ENCODE measurements at places on chromosomes 16 and 17.

DNA sequence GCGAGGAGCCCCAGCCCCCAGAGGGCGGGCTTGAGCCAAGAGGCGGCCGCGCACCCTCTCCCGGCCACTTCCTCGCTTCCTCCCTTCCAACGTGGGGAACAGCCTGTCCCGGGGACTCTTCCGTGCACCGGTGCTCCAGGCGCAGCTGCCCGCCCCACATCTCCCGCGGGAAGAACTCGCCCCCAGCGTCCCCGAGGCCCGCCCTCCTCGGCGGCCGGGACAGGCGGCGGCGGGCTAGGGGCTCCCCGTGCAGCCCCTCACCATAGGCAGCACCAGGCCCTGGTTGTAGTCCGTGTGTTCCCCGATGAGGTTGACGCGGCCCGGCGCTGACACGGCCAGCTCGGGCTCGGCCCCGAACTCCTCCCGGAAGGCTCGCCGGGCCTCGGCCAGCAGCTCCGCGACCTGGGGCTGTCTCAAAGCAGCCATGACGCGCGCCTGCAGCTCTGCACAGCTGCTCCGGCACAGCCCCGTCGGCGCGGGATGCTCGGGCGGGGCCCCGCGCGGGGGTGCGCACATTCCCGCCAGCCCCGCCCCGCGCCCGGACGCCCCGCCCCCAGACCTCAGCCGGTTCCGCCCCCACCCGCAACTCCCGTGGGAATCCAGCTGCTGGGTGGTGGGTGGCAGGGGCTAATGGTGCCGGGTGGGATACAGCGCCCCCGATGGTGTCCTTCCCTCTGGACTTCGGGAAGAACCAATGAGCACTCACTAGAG, at the start of gene GALK1:
GALK1 (minus strand) TSS at position 482 of the 711 bp plus-strand sequence; CDS start at position 426, 56 bp downstream.
- peak; percentile 69 for DNase-seq

DNA sequence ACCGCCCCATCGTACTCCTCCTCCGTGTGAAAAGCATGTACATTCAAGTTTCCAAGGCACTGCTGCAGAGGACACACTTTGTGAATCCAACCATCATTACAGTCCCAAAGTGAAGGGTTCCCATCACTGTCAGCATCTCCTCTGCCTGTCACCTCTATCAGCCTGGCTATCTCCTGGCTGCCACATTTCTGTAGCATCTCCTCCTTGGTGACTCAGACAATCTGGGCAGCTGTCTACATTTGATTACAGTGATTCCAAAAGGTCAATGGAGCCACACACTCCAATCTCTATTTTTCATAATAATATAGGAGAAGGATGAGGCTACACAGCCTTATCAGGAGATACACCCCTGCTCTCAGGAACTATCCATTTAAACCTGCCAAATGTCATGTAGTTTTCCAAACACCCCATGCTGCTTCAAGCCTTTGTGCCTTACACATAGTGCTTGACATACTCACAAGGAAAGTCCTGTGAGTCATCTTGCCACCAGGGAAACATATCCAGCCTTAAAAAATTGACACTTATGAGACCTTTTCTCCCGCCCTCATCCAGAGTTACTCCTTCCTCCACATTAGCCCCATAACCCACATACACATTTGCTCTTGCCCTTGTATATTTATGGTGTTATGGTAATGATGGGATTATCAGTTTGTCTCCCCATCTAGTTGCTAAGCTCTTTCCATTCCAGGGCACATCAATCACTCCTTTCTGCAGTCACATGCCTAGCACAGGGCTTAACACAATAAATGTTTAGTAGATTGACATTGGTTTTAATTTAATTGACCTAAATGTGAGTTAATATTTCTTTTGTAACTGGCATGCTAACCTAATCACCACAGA, 250.1 kb upstream of the CDH5 start:
- DNase-seq, result no peak

- DNase-seq, result no peak
Observed at GRCh38 chr17:17353625-17354484, 50.7 kb downstream of the NT5M start.

DNA sequence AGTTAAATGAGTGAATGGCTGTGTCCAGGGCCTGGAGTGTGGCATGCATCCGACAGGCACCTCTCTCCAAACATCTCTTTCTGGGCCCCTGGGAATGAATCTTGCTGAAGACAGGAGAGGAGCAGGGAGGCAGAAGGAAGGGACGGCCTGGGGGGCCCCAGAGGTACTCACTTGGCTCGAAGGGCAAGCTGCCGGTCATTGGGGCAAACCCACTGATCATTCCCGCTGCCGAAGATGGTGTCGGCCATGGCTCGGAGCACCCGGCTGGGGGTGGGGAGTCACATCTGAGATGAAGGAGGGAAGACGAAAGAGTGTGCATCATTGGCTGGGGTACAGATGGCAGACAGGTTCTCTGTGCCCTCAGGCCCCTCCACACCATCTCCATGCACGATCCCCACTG, 25.3 kb downstream of the RPH3AL start:
- no peak for DNase-seq

GRCh38 chr17:28033972-28034714, 8.3 kb upstream of the NLK start:
- no peak for DNase-seq

DNA sequence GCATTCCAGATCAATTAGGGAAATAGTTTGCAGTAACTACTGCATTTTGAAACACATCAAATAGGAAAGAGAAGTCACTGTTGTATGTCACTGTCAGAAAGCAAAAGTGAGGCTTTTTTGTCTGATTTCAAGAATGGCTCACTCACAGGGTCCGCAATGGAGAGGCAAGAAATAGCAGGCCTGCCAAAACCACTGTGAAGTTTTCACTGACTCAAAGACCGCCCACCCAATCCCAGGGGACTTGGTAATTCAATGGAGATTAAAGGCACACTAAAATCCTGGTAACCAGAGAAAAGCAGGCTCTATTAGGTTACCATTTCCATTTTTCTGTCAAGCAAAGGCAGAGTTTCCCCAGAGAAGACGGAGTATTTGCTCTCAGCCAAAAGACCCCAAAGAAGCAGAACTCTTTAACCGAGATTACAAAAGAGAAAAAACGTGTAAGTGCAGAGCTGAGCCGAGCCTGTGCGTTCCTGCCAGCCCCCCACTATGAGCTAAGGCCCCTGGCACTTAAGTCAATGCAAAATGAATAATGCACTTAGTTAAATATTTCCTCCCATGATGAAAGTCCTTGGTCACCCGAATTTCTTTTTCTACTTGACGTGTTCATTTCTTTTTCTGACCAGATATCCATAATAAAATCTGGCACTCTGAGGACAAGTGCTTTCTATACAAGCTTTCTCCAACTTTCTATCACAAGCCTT, 57.0 kb downstream of the FOXL1 start:
- no peak for DNase-seq

- DNase-seq, result no peak
Observed at GRCh38 chr17:72299592-72299991, 178.8 kb downstream of the SOX9 start.

DNA sequence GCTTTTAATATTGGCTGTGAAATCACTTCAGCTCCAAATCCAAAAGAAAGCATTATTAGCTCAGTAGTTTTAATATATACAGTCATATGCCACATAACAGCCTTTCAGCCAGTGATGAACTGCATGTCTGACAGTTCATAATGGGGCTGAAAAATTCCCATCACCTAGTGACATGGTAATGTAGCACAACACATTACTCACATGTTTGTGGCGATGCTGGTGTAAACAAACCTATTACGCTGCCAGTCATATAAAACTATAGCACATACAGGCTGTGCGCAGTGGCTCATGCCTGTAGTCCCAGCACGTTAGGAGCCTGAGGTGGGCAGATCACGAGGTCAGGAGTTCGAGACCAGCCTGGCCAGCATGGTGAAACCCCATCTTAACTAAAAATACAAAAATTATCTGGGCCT, 92.2 kb downstream of the TUBD1 start:
- no peak for DNase-seq

GRCh38 chr16:75257886-75258806, 6.7 kb upstream of the BCAR1 start:
- DNase-seq, result no peak

- DNase-seq, result peak; percentile 56
Observed at GRCh38 chr17:68296217-68297191, 5.2 kb downstream of the ARSG start.

- DNase-seq, result peak; percentile 10
Observed at GRCh38 chr17:10737168-10737622, 7.4 kb upstream of the TMEM220 start.

DNA sequence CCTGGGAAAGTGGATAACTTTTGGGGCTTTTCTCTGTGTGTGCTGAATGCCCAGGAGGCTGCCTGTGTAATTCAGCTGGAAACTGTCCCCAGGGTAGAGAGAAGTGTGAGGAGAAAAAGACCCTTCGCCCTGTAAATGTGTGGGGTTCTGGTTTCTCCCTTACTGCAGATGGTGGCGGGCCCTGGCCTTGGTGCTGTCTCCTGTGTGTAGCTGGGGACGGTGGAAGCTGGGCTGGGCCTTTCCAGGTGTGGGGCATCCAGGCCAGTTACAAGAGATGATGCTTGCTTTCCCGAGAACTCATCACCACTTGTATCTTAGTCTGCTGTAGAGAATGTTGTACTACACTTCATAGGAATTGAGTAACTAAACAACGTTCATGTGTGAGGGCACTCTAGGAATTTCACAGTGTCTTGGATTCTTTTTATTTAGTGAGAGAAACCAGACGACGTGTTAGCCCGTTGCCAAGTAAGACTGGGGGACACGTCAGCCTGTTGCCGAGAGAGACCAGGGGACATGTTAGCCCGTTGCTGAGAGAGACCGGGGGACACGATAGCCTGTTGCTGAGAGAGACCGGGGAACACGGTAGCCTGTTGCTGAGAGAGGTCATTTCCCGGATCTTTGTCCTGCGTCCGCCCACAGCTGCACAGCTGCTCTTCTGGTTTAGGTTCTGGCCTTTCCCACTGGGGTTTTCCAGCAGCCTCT, 43.1 kb downstream of the TBCD start:
- no peak for DNase-seq

- no peak for DNase-seq
Observed at GRCh38 chr16:67464565-67464964, 16.4 kb downstream of the ATP6V0D1 start.

DNA sequence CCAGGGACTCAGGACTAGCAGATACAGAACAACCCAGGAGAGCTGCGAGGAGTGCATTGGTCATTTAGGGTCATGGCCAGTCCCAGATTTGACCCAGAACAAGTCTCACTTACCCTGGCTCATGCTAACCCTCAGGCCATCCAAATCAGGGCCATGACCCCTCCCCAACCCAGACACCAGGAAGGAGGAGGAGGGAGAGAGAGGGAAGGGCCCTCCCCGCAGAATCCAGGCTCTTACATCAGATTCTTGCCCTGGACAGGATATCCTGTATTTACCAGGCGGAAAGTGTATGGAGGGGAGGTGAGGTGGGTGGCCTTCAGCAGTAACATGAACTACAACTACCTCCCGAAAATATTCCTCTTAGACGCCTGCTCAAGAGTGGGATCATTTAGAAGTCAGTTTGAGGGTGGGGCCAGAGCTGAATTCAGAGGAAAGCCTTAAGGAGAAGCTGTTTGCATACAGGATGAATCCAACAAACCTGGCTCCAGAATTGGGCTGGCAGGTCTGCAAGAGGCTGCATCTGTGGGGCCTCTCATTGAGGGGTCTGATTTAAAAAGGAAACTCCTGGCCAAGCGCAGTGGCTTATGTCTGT, 2.1 kb downstream of the VAT1 start:
- no peak for DNase-seq

- DNase-seq, result no peak
Observed at GRCh38 chr17:75822119-75822799, 21.9 kb downstream of the UNC13D start.

DNA sequence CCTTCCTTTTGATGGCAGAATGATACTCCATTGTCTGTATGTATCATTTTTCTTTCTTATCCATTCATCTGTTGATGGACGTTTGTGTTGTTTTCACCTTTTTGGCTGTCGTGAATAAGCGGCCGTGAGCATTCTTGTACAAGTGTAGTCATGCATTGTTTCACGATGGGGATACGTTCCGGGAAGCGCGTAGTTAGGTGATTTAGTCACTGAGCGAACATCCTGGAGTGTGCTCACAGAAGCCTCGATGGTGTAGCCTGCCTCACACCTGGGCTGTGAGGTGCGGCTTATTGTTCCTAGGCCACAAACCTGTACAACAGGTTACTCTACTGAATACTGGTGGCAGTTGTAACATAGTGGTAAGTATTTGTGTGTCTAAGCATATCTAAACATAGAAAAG, 136.5 kb downstream of the CMIP start:
- no peak for DNase-seq

GRCh38 chr16:3023415-3023668, 400 bp downstream of the HCFC1R1 start:
- no peak for DNase-seq

DNA sequence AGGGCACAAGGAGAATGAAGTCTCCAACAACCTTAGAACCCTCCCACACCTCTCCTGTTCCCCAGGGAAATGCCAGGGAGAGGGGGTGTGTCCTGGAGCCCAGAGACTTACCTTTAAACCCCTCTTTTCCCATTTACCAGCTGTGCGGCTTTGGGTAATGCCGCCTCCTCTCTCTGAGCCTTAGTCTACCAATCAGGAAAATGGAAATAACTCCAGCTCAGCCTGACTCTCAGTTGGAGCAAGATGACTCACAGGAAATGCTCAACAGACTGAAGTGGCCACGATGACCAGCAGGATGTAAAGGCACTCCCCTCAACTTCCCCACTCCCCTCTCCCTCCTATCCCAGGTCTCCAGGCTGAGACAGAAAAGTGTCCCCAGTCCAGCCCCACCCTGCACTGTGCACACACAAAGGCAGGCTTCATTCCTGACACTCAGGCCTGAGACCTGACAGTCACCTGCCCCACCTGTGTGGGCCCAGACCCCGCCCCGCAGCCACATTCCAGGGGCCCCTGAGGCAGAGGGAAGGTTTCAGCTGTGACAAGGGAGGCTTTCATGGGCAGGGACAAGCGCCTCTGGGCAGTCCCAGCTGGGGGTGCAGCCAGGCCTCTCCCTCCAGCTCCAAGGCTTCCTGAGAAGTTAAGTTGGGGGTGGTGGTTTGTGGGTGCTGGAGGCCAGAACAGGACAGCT, 3.0 kb upstream of the KRT15 start:
- peak; percentile 74 for DNase-seq

- DNase-seq, result no peak
Observed at GRCh38 chr16:20214401-20214800, 112.9 kb downstream of the GP2 start.

DNA sequence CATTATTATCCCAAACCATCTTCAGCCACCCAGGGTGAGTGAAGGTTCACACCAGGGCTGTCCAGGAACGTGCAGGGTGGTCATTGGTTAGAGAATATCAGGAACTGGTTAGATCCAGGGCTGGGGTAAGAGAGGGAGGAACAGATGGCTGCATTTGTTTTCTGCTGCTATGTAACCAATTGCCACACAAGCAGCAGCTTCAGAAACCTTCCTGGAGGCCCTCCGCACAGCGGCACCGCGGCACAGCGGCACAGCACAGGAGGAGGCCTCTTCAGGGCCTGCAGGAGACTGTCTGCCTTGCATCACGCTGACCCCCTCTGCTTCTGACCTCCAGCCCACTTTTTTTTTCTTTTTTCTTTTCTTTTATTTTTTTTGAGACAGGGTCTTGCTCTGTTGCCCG, 86.1 kb downstream of the KCNJ12 start:
- no peak for DNase-seq
